ENCODE measurements at places on chromosomes 2 and 18.

DNA sequence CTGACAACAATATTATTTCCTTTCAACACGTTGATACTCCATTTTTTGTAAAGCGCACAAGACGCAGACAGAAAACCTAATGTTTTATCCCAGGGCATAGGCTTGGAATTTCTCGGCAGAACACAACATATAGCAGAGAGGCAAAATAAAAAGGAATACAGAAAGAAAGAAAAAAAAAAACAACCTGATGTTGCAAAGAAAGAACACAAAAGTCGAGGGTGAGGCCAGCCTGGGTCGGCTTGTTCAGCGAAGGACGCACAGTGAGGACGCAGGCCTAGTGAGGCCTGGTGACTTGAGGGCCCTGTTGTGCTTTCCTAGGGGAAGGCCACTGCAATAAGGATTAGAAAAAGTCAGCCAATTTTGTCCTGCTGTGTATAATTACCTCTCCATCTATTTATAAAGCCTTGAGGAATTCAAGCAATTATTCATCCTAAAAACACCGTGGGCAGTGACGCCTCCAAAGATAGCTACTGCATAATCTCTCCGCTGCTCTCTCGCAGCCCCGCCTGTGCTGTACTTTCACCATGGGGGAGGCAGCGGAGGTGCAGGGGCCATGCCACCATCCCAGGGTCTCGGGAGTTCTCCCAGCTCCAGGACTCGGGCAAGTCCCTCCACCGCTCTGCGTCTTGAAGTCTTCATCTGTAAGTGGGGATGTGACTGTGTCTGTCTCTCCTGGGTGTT is 61.9 kb upstream of the SH3RF3 start:
- DNase-seq, result no peak

GRCh38 chr2:187986390-187987105 is 305.1 kb upstream of the GULP1 start:
- no peak for DNase-seq

DNA sequence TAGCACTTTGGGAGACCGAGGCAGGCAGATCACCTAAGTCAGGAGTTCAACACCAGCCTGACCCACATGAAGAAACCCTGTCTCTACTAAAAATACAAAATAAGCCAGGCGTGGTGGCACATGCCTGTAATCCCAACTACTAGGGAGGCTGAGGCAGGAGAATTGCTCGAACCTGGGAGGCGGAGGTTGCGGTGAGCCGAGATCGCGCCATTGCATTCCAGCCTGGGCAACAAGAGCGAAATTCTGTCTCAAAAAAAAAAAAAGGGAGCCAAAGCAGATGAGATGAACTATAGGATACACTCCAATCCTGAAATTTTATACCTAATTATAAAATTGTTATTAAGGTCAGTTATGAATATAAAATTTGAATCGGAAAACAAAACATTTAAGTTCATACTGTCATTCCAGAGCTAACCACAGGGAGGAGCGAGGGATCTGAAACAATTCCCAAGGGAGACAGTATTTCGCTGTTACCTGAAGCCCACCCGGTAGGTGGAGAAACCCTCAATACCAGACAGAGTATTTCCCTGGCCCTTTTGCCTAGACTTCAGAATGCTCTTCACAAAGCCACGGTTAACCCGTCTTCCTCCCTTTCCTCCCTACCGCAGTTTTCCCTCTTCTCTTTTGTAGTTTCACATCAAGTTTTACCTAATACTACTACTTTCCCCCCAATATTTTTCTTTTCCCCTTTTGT is 1.4 kb downstream of the PPM1G start:
- peak; percentile 40 for DNase-seq

- no peak for DNase-seq
Observed at GRCh38 chr2:160373666-160374065, 119.9 kb downstream of the RBMS1 start.

- no peak for DNase-seq
Observed at GRCh38 chr2:225112362-225113126, 70.3 kb upstream of the DOCK10 start.

- no peak for DNase-seq
Observed at GRCh38 chr2:192087398-192087958, 107.3 kb downstream of the TMEFF2 start.

DNA sequence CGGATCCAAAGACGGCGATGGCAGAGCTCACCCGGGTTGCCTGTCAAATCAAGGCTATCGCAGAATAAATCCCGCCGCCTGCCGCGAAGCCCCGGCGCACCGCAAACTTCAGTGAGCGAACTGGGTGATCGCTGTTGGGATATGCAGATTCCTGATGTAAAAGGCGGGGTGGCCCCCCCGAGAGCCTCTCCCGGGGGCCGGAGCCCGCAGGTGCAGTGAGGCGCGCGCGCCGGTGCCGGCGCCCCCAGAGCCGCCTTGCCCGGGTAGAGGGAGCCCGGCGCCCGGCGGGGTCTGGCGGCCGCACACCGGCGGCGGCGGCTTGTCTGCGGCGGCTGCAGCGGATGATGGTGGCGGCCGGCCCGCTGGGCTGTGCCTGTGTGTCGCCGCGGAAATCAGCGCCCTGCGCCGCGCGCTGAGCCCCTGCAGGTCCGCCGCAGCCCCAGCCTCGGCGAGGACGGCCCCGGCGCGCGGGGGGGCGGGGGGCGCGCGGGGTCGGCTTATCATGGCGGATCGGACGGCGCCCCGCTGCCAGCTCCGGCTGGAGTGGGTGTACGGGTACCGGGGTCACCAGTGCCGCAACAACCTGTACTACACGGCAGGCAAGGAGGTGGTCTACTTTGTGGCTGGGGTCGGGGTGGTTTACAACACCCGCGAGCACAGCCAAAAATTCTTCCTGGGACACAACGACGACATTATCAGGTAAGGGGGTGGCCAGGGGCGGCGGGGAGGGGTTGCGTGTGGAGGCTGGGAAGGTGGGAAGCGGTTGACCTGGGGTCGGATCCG is 1.3 kb downstream of the EML6 start:
- DNase-seq, result peak; percentile 3

DNA sequence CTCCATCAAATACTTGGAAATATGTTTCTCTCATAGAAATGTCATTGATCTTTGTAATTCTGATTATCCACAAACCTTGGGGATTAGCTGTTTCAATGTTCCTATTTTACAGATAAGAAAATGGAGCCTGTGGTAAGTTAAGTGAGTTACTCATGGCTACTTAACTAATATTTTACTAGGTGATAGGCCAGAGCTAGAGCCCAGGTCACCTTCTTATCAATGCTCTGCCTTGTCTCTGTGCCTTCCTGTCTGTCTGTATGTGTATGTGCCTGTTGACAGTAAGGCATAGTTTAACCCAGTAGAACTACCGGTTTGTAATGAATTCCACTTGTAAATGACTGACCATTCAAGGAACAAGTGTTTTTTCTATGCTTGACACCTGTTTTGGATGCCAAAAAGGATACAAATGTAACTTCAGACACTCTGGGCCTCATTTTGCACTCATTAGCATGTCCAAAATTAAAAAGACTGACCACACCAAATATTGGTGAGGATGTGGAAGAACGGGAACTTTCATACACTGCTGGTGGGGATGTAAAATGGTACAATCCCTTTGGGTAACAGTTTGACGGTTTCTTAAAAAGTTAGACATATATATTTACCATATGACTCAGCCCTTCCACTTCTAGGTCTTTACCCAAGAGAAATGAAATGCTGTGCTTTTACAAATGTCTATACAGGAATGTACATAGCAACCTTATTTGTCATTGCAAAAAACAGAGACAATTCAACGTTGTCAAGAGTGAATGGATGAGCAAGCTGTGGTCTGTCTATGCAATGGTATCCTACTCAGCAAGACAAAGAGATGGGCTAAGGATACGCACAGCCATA is 19.6 kb upstream of the IL1A start:
- DNase-seq, result peak; percentile 66

GRCh38 chr2:190964170-190964795 is 49.7 kb downstream of the STAT1 start:
- DNase-seq, result no peak

GRCh38 chr2:171878481-171878993 is 15.5 kb downstream of the SLC25A12 start:
- DNase-seq, result peak; percentile 80

- no peak for DNase-seq
Observed at GRCh38 chr2:9170458-9171130, 36.0 kb upstream of the ASAP2 start.

DNA sequence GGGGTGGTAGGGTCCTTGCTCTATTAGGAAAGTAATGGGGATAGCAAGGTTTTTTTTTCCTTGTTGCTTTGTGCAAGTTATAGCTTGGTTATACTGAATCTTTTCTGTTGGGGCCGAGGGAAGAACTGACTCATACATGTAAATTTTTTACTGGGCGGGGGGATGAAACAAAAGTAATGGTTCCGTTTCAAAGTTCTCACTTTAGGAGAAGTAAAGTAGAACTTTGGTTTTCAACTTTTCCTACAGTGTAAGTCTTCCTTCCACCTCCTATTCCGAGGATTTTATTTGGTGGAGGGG is 1.1 kb downstream of the AFTPH start:
- DNase-seq, result no peak

- DNase-seq, result peak; percentile 18
Observed at GRCh38 chr18:6795307-6795706, 65.8 kb downstream of the ARHGAP28 start.

DNA sequence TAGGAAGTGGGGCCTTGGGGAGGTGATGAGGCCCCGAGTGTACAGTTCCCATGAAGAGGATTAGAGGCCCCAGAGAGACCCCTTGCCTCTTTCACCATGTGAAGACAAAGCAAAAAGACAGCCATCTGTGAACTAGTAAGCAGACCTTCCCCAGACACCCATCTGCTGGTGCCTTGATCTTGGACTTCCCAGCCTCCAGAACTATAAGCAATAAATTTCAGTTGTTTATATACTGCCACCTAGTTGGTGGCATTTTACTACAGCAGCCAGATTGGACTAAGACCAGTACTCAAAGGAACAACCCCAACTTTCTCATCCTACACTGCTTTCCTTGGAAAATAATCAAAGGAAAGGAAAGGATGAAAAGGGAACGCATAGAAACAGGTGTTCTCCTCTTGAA is 27.9 kb upstream of the CREG2 start:
- no peak for DNase-seq

- DNase-seq, result peak; percentile 24
Observed at GRCh38 chr18:21242780-21243401, 859 bp downstream of the GREB1L start.

- no peak for DNase-seq
Observed at GRCh38 chr2:86314125-86314524, 23.3 kb downstream of the REEP1 start.

DNA sequence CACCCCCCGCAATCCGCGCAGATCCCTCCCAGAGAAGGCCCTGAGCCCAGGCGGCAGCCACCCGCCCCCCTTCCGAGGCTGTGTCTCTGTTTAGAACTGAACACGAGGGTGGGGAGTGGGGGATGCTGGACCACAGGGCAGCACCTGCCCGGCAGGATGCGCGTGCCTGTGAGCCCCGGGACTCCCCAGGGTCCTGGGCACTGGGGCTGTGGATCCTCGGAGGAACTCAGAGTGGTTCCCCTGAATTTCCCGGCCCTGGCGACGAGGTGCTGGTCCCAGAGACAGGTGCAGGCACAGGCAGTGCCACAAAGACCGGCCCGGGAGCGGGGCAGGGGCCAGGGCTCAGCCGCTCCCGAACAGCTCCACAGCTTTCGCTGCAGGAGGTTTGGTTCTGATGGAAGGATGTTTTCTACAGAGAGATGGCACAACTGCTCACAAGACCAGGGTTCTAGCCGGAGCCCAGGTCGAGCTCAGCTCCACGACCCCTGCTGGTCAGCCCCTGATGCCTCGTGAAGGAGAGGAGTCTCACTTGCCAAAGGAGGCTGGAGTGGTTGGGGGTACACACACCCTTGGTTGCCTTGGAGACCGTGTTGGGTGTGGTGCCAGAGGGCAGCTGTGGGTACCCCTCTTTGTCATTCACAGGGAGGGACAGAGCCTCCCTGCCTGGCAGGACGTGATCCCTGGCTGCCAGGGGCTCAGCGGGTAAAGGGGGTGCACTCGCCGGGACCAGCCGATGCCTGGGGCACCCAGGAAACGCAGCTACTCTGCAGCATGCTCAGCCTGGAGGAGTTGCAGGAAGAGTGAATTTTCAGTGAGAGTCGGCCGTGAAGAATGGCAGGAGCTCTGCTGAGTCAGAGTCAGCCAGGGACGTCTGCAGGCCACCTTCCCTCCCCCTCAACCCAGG is 4.4 kb upstream of the NEU4 start:
- DNase-seq, result peak; percentile 8

- peak; percentile 56 for DNase-seq
Observed at GRCh38 chr2:170846314-170846713, 29.6 kb downstream of the GAD1 start.

- DNase-seq, result no peak
Observed at GRCh38 chr2:62296034-62296831, 100.3 kb downstream of the B3GNT2 start.

GRCh38 chr2:20153131-20153851 is 71.6 kb downstream of the SDC1 start:
- no peak for DNase-seq

- DNase-seq, result no peak
Observed at GRCh38 chr18:40531051-40531450, 1424.0 kb upstream of the PIK3C3 start.

GRCh38 chr2:158651358-158652057 is 143.6 kb upstream of the DAPL1 start:
- no peak for DNase-seq

DNA sequence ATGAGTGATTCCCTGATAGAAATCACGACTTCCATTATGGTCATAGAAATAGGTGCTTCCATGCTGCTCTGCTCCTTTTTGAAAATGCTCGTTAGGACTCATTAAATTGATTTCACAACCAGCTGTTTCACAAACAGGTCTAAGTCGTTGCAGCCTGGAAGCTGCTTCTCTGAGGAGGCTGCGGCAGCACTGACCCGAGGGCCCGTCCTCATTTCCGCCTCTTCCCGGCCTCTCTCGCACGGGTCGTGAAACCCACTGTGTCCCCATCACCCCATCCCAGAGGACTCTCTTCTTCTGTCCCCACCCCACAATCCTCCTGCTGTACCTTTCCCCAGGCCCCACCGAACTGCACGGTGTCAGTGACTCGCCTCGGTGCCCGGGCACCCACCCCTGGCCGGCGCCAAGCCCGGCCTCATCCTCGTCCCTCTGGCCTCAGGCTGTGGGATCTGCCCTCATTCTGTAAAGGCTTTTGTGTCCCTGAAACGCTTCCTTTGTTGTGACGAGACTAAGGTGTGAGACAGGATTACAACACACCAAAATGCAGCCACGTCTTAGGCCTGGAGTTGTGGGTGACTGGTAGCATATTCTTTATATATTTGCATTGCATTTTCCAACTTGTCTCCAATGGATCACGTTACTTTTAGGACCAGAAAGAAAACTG is 112.7 kb upstream of the CTDP1 start:
- DNase-seq, result no peak

GRCh38 chr2:102251042-102251848 is 60.1 kb upstream of the IL1RL1 start:
- DNase-seq, result no peak

DNA sequence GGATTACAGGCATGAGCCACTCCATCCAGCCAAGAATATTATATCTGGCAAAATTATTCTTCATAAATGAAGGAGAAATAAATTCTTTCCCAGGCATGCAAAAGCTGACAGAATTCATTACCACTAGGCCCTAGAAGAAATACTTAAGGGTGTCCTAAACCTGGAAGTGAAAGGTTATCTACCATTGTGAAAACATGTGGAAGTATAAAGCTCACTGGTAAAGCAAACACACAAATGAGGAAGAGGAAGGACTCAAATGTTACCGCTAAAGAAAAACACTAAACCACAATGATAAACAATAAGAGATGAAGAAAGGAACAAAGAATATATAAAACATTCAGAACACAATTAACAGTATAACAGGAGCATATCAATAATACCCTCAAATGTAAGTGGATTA is 171.8 kb downstream of the CAMKMT start:
- DNase-seq, result no peak

All from AG10803 (cell line).